MM.1S (cell line): ENCODE measurements at places on chromosomes 1 and 21.

DNA sequence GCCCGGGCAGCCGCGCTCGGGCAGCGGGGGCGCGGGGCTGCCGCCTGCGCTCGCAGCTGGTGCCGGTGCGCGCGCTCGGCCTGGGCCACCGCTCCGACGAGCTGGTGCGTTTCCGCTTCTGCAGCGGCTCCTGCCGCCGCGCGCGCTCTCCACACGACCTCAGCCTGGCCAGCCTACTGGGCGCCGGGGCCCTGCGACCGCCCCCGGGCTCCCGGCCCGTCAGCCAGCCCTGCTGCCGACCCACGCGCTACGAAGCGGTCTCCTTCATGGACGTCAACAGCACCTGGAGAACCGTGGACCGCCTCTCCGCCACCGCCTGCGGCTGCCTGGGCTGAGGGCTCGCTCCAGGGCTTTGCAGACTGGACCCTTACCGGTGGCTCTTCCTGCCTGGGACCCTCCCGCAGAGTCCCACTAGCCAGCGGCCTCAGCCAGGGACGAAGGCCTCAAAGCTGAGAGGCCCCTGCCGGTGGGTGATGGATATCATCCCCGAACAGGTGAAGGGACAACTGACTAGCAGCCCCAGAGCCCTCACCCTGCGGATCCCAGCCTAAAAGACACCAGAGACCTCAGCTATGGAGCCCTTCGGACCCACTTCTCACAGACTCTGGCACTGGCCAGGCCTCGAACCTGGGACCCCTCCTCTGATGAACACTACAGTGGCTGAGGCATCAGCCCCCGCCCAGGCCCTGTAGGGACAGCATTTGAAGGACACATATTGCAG lies 3.0 kb downstream of the ARTN start:
- H3K4me1 ChIP-seq = peaks cover 5% of the 10 kb centered on the region
- DNase-seq = no peak
- no peaks in the 10 kb centered on the region for H3K36me3 ChIP-seq
- no peaks in the 10 kb centered on the region for H3K27me3 ChIP-seq
- no peak overlapping the region for H3K4me3 ChIP-seq

- no peak overlapping the region for H3K27ac ChIP-seq
- H3K4me3 ChIP-seq = no peak overlapping the region
- H3K4me1 ChIP-seq = peaks cover 15% of the 10 kb centered on the region
- no peak for DNase-seq
- no peaks in the 10 kb centered on the region for H3K27me3 ChIP-seq
Observed at GRCh38 chr1:155069551-155070157, 6.1 kb downstream of the EFNA4 start.

- H3K27ac ChIP-seq = no peak overlapping the region
- H3K4me3 ChIP-seq = no peak overlapping the region
- no peaks in the 10 kb centered on the region for H3K36me3 ChIP-seq
- H3K27me3 ChIP-seq = no peaks in the 10 kb centered on the region
- H3K4me1 ChIP-seq = peaks cover 34% of the 10 kb centered on the region
- no peak for DNase-seq
Observed at GRCh38 chr1:160807738-160808137, 11.8 kb downstream of the LY9 start.

DNA sequence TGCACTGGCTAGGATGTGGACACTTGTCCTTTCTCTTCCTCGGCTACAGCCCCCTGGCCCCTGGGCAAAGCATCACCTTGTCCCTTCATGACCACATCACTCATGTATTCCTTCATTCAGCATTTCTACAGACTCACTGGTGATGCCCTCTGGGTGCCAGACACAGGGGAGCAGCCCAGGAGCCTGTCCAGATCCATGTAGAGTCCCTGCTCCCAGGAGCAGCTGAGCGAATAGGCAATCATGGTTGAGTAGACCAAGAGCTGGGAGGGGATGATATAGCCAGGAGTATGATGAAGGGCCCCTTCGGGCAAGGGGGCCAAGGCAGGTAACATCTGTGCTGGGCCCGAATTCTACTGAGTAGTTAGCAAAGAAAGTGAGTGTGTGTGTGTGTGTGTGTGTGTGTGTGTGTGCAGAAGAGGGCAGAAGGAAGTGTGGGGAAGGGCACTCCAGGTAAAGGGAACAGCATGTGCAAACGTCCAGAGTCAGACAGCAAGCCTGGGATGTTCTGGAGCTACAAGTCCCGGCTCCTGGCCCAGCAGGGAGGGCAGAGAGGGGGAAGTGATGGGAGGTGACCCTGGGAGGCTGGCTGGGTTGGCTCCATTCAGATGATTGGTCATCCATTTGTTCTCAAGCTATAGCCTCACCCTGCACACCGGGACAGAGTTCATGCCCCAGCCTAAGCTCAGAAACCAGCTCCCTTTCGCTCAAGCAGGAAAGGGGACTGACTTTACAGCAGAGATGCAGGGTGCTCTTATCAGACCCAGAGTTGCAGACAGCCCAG lies 21.0 kb upstream of the PIK3CD start:
- H3K4me3 ChIP-seq = no peak overlapping the region
- H3K27ac ChIP-seq = no peak overlapping the region
- no peaks in the 10 kb centered on the region for H3K36me3 ChIP-seq
- H3K4me1 ChIP-seq = peaks cover 18% of the 10 kb centered on the region
- peaks cover 91% of the 10 kb centered on the region for H3K27me3 ChIP-seq
- DNase-seq = no peak

DNA sequence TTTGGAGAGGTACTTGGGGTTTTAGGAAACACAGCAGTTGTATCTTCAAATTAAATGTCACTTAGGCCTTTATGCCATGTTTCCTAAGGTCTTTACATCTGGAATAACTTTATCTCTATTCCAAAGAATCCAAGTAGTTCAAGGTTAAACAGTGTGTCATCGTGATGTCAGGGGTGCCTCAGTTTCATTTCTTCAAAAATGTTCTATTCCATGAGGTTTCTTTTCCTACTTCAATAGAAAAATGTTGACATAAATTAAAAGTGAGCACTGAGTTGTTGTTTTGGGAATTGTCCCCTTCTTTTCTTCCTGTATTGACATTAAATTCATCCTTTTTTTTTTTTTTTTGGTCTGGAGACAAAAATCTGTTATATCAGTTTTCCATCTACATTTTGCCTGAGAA lies 160.6 kb upstream of the C21orf91 start:
- no peaks in the 10 kb centered on the region for H3K36me3 ChIP-seq
- H3K4me3 ChIP-seq = no peak overlapping the region
- no peak for DNase-seq
- H3K4me1 ChIP-seq = no peaks in the 10 kb centered on the region
- H3K27me3 ChIP-seq = no peaks in the 10 kb centered on the region

- no peak overlapping the region for H3K27ac ChIP-seq
- H3K36me3 ChIP-seq = no peaks in the 10 kb centered on the region
- H3K4me1 ChIP-seq = no peaks in the 10 kb centered on the region
- no peak overlapping the region for H3K4me3 ChIP-seq
Observed at GRCh38 chr1:34714386-34714785, 40.5 kb upstream of the GJB5 start.

DNA sequence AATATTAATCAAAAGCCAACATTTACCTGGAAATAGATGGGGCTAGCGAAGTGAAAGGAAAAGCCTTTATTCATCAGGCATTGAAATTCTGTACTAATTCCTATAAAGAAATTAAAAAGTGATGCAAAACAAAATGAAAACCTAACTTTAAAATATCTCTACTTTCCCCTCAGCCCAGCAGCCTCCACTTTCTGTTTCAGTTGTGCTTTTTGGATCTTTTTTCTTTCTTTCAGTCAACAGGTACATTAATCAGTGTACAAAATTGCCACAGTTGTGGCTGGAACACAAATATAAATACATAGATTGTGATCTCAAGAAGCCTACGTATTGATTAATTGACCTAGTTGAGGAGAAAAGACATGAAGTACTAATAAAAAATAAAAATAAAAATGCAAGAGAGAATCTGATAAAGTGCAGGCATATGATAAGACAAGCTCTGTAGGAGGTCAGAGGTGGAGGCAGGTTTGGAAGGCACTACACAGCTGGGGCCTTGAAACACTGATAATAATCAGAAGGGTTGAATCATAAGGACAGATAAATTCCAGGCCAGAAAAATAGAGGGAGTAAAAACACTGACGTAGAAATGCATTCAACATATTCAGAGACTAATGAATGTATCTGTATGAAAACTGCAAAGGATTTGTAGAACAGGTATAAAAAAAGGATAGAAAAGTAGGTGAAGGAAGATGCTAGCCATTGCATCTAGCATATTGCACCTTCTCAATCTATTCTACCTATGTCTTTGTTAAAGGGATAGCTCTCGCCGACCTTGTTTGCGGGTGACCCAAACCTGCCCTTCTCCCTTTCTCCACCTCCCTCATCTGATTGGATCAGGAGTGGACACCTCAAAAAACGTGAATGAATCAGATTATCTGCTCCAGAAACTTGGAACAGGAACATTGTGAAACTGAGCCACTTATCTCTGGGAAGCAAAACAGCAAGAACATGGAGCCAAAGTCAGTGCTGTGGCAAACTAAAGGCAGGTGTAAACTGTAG lies 607.8 kb upstream of the ADGRL2 start:
- DNase-seq = peak; percentile 18
- H3K27ac ChIP-seq = no peak overlapping the region
- no peaks in the 10 kb centered on the region for H3K36me3 ChIP-seq
- no peaks in the 10 kb centered on the region for H3K4me1 ChIP-seq
- no peaks in the 10 kb centered on the region for H3K27me3 ChIP-seq
- no peak overlapping the region for H3K4me3 ChIP-seq

GRCh38 chr1:211580303-211580687 lies 1.3 kb upstream of the SLC30A1 start:
- H3K27ac ChIP-seq = peak overlapping the region; percentile 83; the same call in 1 of the 2 replicates
- peaks cover 30% of the 10 kb centered on the region for H3K4me1 ChIP-seq
- no peaks in the 10 kb centered on the region for H3K27me3 ChIP-seq
- peaks cover 9% of the 10 kb centered on the region for H3K36me3 ChIP-seq

DNA sequence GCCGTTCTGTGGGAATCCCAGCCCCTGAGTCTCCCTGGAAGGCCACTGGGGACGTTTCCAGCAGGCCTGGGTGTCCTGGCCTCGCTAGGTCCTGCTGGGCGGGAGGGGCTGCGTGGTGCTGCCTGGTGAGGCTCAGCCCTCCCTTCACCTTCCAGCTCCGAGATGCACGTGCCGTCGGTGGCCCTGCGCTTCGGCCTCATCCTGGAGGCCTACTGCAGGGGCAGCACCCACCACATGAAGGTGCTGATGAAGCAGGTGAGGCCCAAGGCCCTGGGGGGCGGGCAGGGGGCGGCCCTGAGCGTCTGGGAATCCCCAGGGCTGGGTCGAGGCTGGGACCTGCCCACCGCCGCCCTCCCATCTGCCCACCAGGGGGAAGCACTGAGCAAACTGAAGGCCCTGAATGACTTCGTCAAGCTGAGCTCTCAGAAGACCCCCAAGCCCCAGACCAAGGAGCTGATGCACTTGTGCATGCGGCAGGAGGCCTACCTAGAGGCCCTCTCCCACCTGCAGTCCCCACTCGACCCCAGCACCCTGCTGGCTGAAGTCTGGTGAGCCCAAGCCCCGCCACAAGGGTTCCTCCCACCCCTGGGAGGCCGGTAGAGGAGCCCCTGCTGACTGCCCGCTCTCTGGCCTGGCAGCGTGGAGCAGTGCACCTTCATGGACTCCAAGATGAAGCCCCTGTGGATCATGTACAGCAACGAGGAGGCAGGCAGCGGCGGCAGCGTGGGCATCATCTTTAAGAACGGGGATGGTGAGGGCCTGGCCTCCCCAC lies 70.3 kb downstream of the PIK3CD start:
- peak; percentile 46 for DNase-seq
- H3K4me3 ChIP-seq = peak overlapping the region; percentile 40
- H3K36me3 ChIP-seq = no peaks in the 10 kb centered on the region
- H3K4me1 ChIP-seq = peaks cover 14% of the 10 kb centered on the region
- H3K27me3 ChIP-seq = no peaks in the 10 kb centered on the region
- H3K27ac ChIP-seq = no peak overlapping the region

DNA sequence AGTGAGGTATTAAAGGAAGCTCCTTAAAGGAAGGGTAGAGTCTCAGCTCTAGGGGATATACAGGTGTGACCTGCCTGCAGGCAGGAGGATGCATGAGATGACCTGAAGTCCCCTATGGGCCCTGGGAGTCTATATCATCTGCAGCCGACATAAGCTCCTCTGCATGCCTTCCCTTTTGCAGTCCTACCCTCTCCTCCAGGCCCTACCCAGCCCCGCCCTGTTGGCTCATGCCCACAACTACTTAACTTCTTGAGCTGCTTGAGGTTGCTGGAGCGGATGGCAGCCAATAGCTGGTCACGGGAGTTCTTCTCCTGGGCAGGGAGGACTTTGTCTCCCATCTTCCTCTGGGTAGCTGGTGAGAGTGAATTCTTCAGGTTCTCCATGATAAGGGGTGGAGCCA lies 10.3 kb downstream of the SHISA4 start:
- H3K27ac ChIP-seq = no peak overlapping the region
- no peaks in the 10 kb centered on the region for H3K36me3 ChIP-seq
- H3K4me1 ChIP-seq = peaks cover 13% of the 10 kb centered on the region
- H3K4me3 ChIP-seq = no peak overlapping the region
- H3K27me3 ChIP-seq = no peaks in the 10 kb centered on the region

- no peak for DNase-seq
- no peaks in the 10 kb centered on the region for H3K4me1 ChIP-seq
- no peak overlapping the region for H3K27ac ChIP-seq
- H3K4me3 ChIP-seq = no peak overlapping the region
- H3K27me3 ChIP-seq = no peaks in the 10 kb centered on the region
- H3K36me3 ChIP-seq = no peaks in the 10 kb centered on the region
Observed at GRCh38 chr1:177517546-177517945, 346.8 kb downstream of the BRINP2 start.

DNA sequence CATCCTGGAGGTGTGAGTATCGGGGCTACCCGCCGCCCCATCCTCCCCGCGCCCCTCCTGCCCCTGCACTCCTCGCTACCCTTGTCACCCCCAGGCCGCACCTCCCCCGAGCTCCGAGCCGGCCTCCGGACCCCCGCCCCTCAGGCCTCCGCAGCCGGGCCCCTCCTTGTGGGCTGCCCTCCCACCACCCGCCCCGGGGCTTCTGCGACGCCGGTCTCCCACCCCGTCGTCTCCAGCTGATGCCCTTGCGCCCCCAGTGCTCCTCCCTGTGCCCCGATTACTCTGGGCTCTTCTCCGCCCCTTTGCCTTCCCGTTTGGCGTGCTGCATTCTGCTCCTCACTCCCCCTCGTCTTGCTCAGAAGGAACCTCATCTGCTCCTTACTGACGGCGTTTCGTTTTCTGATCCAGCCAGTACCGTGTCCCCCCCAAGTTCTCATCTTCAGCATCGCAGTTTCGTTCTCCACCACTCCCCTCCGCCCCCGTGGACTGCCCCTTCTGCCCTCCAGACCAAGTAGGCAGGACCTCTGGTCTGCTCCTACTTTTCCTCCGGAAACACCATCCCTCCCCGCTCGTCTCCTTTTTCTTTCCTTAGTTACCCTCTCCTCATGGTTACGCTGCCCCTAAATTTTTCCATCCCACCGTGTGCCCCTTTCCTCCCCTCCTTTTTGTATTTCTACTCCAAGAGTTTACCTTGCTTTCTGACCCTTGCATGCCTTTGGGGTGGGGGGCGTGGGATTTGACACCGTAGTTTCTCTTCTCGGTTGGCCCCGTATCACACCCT lies 841 bp downstream of the SNX27 start:
- H3K27me3 ChIP-seq = no peaks in the 10 kb centered on the region
- H3K4me3 ChIP-seq = peak overlapping the region; percentile 93
- H3K27ac ChIP-seq = no peak overlapping the region
